Erythroblast (primary cell): ENCODE measurements at places on chromosomes 7 and 10.

DNA sequence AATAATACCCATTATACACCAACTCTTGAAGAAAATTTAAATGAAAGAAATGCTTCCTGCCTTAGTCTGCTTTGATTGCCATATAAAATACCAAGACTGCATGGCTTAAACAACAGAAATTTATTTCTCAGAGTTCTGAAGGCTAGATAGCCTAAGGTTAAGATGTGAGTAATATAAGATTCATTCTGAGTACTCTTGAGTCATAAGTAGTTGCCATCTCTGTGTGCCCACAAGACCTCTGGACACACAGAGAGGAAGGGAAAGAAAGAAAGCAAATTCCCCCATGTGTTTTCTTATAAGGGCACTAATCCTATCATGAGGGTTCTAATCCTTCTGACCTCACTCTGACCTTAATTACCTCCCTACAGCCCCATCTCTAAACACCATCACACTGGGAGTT lies 201.2 kb downstream of the PTN start:
- no peak for DNase-seq

DNA sequence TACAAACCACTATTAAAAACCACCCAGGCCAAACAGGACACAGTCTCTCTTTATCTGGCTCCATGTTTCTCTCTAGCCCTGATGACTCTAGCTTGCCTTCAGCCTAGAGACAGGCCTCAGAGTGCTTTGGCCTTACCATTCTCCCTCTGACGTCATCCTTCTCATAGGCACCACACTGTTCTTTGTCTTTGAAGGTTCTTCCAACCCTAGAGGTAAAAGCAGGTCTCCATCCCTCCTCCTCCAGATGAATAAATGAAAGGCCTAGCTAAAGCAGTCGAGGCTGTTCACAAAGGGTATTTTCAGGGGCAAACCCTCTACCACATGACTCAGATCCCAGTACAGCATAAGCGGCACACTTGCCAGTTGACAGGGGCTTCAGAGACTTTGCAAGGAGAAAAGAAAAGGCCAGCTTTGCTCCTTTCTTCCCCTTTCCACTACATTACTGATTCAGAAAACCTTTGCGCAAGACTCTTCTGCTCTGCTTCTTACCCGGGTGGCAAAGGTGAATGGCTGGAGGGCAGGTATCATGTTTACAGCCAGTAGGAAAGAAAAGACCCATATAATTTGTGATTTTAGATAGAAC lies 14.8 kb downstream of the NFE2L3 start:
- no peak for DNase-seq

DNA sequence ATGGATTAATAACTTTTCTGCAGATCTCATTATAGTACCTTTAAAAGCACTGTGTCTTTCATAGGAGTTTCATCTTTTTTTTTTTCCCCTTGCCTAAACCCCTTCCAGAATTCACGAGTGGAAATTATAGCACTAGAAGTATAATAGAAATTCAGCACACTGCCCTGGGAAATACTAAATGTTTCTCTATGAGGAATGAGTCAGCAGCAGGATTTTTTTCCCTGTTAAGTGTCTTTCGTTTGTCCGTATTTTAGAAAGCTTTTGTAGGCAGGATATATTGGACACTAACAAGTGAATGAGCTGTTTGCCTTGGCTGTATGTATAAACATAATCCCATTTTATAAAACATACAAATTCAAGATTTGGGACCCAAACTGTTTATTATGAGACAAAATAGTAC lies 105.8 kb downstream of the EXOC4 start:
- no peak for DNase-seq

GRCh38 chr7:158415316-158415715 lies 172.3 kb downstream of the PTPRN2 start:
- DNase-seq, result no peak

- DNase-seq, result no peak
Observed at GRCh38 chr7:38142736-38143135, 35.3 kb upstream of the STARD3NL start.

GRCh38 chr10:672203-672602 lies 17.3 kb downstream of the DIP2C start:
- DNase-seq, result no peak

DNA sequence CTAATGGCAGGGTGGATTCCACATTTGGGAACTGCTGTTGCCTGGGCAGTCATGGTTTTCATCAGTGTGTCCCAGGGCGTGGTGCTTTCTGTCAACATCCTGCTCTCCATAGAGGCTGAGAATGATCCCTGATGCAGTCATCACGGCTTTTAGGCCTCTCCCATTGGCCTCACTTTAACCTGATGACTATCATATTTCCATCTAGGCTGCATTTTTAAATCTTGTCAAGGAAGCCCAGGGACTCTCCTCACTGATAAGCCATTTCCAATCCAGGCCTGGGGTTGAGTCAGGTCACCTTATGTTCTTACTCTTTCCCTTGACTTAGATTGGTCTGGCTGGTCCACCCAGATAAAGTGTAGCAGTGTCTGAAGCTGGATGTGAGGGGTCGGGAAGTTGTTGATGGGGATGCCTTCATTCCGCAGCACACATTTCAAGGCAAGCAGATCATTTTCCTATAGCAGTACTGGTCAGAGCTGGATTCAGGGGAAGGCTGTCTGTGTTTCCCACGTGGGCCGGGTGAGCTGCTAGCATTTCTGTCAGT lies 177.0 kb downstream of the AUTS2 start:
- no peak for DNase-seq

DNA sequence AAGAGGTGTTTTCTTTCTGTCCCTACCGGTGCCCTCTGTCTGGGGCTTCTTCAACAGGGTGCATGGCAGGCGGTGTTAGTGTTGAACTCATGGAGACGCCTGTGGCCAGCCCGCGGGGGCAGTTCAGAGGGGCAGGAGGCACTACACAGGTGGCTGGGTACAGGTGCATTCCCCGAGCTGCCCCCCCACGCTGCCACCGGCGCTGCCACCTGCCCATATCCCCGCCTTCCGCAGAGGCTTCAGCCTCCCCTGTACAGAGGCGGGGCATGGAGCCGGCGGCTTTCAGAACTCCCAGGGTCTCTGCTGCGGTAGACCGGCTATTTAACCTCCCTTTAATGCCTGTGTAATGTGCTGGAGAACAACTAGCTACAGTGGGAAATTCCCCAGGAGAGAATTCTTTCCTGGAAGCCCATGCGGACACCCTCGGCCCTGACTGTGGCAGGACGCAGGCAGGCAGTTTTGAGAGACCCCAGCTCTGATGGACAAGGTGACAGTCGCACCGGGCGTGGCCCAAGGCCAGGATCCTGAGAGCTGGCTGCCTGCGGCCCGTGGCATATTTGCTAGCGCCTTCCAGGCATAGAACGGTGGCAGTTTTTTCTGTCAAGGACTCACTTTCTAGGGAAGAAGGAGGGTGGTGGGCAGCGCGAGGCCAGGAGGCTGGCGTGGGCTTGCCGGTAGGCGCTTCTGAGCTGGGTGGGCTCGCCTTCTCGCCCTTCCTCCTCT lies 53.7 kb upstream of the ZNF32 start:
- DNase-seq, result no peak

DNA sequence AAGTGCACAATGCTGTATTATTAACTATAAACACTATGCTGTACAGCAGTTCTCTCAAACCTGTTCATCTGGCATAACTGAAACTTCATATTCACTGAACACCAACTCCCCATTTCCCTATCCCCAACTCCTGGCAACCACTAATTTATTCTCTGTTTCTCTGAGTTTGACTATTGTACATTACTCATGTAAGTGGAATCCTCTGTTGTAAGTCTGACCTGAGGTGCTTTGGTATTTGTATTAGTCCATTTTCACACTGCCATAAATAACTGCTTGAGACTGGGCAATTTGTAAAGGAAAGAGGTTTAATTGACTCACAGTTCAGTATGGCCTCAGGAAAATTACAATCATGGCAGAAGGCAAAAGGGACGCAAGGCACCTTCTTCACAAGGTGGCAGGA lies 266.3 kb downstream of the PPP1R3A start:
- DNase-seq, result no peak

GRCh38 chr10:9381733-9382532 lies 1327.4 kb downstream of the GATA3 start:
- no peak for DNase-seq

- DNase-seq, result no peak
Observed at GRCh38 chr10:34721208-34721840, 93.8 kb downstream of the PARD3 start.

DNA sequence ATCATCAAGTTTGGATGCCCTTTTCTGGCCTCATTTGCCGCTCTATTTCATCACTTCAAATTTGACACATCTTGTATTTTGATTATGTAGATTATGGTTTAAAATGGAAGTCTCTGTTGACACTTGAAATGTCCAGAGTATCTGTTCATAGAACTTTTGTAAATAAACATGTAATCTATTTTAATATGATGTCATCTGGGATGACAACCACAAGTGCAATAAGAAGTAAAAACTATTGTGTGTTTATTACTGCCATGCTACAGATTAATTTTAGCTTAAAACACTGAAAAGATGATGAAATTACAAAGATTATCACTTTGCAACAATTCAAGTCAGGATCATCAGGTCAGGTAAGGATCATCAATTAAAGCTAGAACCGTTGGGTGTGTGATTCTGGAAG lies 30.0 kb downstream of the CYP2C8 start:
- DNase-seq, result peak; percentile 10

DNA sequence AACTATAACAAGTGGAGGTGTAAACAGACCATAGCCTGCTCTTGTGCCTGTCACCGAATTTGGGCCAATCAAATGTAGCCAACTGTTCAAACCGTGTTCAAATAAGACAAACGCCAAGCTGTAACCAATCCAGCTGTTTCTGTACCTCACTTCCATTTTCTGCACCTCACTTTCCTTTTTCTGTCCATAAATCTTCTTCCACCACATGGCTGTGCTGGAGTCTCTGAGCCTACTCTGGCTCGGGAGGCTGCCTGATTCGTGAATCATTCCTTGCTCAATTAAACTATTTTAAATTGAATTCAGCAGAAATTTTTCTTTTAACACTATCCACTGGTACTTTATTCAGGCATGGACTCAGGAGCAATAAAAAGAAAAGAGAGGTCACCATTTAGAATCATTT lies 29.9 kb upstream of the COL1A2 start:
- no peak for DNase-seq

DNA sequence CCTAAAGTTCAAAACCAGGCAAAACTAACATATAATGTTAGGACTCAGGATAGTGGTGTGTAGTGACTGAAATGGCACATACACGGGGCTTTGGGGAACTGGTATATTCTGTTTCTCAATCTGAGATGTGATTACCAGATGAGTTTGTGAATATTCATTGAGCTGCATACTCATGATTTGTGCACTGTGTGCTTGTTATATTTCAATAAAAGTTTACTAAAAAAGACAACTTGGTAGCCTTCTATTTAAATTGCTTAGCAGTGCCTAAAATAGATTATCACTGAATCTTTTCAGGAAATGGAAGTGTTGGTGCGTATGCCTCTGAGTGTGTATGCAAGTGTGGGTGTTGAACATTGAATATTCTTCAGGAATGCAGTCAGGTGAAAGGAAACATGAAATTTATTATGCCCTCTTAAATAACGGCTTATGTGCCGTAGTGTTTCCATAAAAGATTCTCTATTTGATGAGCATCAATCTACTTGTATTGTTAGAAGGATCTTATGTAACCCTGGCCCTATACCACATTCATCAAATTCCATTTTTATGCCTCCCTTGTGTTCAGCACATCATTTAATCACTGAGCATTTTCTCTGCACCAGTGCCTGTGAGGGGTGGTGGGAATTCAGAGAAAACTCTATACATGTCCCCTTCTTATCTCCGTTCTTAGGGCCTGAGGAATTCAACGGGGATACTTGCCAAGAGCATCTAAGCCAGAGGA lies 82.6 kb upstream of the AUTS2 start:
- no peak for DNase-seq
